ENCODE measurements at places on chromosomes 12 and 14.

- DNase-seq, result no peak
Observed at GRCh38 chr12:48810903-48811431, 7.3 kb upstream of the CACNB3 start.

- DNase-seq, result no peak
Observed at GRCh38 chr12:2803635-2804392, 8.7 kb upstream of the ITFG2 start.

- DNase-seq, result no peak
Observed at GRCh38 chr14:57362361-57362760, 28.0 kb upstream of the NAA30 start.

GRCh38 chr12:52495389-52495788 is 2.3 kb upstream of the KRT6A start:
- DNase-seq, result peak; percentile 54

DNA sequence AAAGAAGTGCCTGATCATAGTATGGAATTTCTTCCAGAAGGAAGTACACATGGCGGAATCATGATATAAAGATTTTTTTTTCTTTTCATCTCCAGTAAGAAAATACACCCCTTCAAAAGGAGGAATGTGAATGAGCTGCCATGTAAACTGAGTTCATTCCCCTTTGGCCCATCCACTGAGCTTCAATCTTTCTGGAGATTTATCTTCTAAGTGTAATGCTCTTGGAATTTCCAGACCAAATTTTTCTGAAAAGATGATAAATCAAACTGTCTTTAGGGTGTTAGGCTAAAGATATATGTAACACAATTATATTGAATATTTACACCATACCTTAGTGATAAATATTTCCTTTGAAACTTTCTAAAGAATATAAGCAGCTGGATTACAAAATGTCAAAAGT is 5.2 kb downstream of the DCN start:
- no peak for DNase-seq

DNA sequence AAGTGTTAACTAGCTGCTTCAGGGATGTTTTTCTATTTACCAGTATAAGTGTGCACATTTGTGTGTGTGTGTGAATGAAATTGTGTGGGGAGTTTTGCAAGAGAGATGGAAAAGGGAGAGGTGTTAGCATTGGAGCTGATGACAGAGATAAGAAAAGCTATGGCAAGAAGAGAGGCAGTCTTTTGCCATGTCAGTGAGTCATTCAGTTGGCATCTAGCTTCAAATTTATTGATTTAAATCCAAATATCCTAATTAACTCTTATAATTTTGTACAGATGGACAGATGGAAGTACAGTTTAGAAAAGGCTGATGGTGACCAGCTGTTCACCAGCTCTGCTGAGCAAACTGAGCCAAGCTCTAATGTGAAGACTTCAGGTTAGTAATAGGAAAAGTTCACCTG is 3.3 kb upstream of the BHLHE41 start:
- no peak for DNase-seq

GRCh38 chr14:54627540-54628363 is 60.8 kb downstream of the SAMD4A start:
- DNase-seq, result no peak

GRCh38 chr12:131552492-131552863 is 158.4 kb upstream of the SFSWAP start:
- DNase-seq, result no peak

DNA sequence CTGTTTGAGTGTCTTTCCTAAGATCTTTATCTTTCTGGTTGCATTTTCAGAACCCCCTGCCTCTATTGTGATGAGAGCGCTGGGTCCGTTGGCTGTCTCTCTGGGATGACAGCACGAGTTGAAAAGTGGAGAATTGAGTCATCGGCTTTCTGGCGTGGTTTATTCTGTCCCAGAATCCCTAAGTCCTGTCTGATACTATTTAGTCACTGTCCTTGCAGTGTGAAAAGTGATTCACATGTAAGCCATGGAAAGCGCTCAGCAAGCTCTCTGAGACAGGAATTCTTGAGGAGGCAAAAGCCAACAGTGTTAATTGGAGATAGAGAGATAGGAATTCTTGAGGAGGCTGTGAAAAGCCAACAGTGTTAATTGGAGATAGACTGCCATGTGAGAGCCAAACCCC is 121.7 kb downstream of the CHST11 start:
- DNase-seq, result no peak

GRCh38 chr12:56080556-56081138 is 682 bp downstream of the ERBB3 start:
- no peak for DNase-seq

- no peak for DNase-seq
Observed at GRCh38 chr12:106753526-106753925, 21.0 kb upstream of the RIC8B start.

DNA sequence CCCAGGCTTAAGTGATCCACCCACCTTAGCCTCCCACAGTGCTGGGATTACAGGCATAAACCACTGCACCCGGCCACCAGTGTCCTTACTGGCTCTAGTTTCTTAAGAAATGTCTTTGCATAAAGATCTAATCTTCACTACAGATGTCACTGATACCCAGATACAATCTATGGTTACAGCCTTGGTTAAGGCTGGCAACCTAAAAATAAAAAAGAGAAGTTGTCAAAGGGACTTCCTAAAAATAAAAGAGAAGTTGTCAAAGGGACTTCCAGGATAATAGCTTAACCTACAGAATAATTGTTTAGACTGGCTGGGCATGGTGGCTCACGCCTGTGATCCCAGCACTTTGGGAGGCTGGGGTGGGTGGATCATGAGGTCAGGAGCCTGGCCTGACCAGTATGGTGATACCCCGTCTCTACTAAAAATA is 27.6 kb downstream of the ETFBKMT start:
- DNase-seq, result no peak

- peak; percentile 31 for DNase-seq
Observed at GRCh38 chr12:45259675-45260074, 43.8 kb downstream of the ANO6 start.

- DNase-seq, result no peak
Observed at GRCh38 chr14:31827325-31827724, 249.8 kb upstream of the ARHGAP5 start.

DNA sequence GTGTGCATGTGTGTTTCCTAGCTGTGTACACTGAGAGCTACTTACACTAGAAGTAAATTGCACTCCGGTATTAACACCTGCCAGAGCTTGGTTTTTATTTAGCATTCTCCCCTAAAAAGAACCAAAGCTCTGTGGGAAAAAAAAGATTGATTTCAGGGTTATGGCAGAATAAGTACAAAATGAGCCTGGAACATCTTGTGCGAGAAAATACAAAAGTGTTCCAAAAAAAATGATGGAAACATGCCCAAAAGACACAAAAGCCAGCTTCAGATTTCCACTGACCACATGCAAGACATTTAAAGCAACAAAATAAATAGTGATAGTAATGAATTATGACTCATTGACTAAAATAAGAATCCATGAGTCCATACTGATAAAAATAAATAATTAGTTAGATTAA is 188.3 kb downstream of the GXYLT1 start:
- DNase-seq, result no peak

DNA sequence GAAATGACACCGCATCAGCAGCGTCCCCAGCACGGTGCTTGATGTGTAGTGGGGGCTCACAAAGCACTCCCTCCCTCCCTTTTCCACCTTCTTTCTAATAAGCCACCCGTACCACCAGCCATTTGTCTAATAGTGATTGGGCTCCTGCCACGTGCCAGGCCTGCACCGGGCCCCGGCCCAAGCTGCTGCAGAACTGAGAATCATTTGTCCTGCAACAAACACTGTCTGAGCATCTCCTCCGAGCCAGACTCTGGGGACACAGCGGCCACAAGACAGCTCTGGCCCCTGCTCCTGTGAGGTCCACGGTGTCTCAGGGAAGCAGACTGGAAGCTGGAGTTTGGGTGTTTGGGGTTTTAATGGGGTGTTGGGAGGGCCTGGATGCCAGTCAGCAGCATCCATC is 43.9 kb downstream of the MVK start:
- DNase-seq, result no peak

- DNase-seq, result no peak
Observed at GRCh38 chr12:92059960-92060359, 85.7 kb downstream of the BTG1 start.

GRCh38 chr14:68675233-68675577 is 117.7 kb downstream of the ZFP36L1 start:
- DNase-seq, result no peak

DNA sequence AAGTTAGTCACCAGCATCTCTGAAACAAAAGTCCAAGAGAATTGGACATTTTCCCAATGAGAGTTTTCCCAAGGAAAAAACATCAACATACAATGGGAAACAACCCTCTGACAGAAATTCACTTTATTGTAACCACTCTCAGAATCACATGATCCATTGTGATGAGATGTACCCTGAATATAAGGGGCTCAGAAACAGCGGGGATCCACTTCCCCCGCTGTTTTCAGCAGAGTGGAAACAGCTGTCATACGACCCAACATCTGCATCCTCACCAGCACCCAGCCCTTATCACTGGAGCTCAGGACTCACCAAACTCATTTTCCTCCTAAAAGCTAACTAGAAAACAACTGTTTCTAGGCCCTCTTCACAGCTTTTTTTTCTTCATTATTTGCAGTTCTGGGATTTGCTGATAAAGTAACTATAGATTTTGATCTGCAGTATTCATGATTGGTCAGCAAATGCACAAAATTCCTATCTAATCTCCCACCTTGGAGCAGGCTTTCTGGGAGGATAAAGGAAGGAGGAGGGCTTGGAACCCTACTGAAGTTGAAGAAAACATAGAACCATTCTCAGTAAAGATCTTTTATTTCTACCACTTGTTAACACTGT is 31.3 kb downstream of the CORO1C start:
- DNase-seq, result no peak

- DNase-seq, result no peak
Observed at GRCh38 chr12:31272607-31273225, 53.2 kb downstream of the SINHCAF start.

DNA sequence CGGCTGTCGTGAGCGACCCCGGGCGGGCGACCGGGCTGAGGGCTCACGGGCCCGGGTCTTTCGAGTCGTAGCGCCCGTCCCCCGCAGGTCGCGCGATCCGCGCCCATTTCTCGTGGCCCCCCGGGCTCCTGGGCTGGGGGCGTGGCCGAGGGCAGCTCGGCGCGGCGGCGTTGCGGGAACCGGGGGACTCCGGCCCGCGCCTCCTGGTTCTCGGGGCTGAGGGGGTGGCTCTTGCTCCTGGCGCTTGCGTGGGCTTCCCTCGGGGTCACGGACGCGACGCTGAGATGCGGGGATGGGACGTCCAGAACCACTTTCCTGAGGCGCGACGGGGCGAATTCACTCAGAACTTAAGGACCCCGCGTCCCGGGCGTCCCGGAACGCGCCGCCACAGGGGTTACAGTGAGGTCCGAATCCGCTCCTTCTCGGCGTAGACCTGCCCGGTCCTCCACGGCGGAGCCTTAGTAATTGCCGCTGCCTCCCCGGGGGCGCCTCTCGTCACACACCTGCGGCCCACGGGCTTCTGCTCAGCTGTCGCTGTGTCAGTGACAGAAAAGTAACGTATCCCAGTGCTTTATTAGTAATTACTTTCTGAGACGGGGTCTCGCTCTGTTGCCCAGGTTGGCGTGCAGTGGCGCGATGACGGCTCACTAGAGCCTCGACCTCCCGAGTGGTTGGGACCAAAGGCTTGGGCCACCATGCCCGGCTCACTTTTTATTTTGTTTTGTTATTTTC is 606 bp downstream of the EP400 start:
- DNase-seq, result no peak

GRCh38 chr14:104152686-104153393 is 14.5 kb downstream of the KIF26A start:
- DNase-seq, result no peak

DNA sequence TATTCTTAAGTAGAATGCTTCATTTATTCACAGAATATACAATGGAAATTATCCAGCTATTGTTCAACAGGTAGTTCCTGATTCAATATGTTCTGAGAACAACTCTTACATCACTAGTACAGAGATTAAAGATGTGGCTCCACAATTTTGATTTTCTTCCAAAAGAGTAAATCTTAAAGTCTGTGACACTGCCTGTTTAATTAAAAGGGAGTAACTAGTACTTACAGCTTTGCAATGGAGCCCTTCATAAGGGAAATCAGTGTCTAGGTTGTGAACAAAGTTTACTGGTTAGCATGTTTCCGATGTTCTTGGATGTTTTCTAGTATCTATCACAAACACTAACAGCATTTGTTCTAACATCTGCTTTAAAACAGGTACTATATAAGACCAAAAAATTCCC is 30.8 kb downstream of the MIA2 start:
- no peak for DNase-seq

DNA sequence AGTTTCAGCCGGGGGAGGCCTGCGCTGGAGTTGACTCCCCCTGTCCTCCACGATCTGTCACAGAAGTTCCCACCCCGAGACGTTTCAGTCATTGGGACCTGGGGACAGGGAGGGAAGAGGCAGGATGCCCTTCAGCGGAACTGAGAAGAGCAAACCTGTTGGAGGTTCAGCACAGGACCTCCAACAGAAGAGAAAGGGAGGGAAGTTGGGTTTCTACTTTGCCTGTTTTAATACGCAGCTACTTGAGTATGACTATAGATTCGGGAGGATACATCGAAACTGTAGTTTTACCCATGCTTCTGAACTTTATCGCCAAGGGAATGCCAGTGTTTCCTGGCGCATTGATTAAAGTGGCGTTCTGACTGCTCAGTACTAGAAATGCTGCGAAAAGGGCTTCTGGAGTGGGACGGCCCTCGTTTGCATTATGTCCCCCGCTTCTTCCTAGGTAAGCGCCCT is 2.3 kb upstream of the DUSP6 start:
- no peak for DNase-seq

DNA sequence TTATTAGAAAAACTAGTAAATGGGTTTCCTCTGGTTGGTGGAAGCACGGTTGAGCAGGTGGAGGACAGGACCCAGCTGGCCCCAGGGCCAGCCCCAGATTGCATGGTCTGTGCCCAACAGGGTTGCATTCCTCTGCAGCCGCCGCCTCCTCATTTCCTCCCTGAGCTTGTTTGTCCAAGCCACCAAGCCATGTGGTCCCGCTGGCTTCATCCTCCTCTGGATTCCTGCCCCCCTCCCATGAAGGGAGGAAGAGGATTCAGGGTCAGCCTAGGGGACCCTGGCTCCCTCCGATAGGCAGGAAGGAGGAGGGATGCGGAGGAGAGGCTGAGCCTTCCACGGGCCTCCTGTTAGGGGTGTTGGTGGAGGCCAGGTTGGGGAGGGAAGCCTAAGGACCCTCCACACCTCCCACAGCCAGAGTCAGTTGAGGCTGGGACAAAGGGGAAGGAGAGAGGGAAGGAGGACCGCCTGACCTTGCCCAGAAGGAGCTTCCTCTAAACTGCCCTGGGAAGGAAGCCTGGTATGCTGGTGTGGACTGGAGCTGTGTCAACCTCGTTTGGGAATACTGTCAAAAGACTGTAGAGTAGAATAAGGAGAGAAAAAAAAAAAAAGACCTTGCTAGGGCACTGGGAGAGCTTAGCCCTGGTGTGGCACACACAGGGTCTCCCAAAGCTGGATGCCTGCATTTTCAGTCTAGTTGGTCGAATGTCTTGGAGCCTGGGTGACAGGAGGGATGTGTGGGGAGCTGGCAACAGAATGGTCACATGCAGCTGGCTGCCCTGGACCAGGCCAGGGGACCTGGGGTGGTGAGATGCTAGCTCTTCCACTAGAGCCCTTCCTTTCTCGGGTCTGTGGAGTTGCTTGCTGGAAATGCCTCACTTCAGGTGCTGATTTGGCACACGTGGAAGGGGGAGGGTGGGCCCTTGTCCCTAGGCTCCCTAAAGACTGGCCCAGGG is 42.4 kb downstream of the PLEKHG3 start:
- DNase-seq, result no peak

All from NCI-H1694 treated with DMSO at 0.1 percent for 48 hours (cell line).